T-helper 1 cell (primary cell): ENCODE measurements at places on chromosomes 13 and 19.

- no peak for DNase-seq
Observed at GRCh38 chr13:91698308-91698707, 299.9 kb downstream of the GPC5 start.

- DNase-seq = no peak
Observed at GRCh38 chr19:3163230-3163886, 15.2 kb upstream of the S1PR4 start.

- no peak for DNase-seq
Observed at GRCh38 chr19:15479391-15480345, at the start of gene PGLYRP2. TSS of gene PGLYRP2 (minus strand) at chr19:15479501. CDS start at chr19:15479371, 130 bp downstream.

DNA sequence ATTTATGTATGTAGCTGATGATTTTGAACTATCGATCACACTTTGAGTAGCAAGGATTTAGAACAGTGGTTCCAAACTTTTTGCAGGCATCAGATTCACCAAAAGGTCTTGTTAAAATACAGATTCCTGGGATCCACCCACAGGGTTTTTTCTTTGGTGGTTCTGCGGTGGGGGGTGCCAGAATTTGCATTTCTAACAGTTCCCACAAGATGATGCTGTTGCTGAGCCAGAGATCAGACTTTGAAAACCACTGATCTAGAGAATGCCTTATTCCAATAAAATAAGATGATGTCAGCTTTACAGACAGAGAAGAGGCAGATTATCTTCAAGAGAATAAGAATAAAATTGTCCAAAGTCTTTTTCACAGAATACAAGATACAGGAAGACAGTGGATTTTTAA, 80.9 kb upstream of the SHISA2 start:
- no peak for DNase-seq

GRCh38 chr19:15303105-15303780, 29.1 kb downstream of the BRD4 start:
- no peak for DNase-seq

DNA sequence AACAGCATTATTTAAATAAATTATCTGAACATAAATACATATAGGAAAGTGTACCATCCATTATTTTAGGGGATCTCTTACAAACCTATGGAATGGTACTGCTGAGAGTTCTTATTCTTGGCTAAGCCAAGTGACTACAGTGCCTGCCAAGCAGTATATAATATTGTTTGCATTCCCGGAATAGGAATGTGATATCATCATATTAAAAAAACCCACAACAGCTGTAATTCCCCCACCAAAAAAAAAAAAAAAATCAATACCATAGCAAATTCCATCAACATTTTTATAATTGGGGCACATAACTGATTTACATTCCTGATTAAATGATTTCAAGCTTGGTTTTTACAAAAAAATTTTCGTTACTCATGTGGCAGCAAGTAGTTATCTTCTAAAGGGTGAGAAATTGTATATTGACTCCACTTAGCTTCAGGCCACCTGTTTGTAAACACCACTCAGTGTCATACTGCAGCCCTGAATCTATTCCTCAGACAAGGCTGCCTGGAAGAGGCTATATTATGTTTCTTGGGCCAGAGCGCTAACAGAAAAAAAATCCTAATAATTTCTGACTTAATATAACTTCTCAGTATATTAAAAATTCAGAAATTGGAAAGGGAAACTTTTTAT, 278.1 kb downstream of the DNAJC15 start:
- no peak for DNase-seq

DNA sequence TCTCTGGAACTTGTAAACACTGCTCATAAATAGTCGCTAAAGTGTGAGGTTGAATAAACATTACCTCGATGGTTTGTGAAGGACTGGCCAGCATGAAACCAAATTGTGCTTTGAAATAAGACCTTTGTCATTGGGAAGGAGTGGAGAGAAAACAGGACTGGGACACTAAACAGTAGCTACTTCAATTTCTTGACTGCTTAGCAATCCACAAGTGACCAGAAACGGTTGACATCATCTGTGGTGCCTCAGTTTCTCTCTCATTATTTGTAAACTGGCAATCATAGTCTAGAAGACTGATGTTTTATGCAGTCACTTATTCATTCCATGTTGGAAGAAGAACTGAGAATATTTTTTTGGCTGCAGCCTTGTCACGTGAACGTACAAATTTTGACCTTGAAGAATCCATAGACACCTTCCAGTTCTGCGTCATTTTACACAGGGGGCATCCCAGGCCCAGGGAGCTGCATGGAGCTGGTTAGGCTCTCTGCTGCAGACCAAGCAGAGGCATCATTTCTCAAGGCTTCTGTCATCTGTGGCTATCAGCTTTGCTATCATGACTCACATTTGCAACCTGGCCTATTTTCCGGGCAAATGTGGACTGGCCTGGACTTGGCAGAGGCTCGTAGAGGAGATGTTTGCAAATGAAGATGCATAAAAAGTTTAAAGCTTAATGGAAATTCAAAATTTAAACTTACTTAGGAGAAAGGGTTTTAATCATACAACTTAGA, 391.8 kb downstream of the FGF9 start:
- no peak for DNase-seq

- DNase-seq = peak; percentile 98
Observed at GRCh38 chr19:13986348-13986904, 19.7 kb downstream of the RFX1 start.

DNA sequence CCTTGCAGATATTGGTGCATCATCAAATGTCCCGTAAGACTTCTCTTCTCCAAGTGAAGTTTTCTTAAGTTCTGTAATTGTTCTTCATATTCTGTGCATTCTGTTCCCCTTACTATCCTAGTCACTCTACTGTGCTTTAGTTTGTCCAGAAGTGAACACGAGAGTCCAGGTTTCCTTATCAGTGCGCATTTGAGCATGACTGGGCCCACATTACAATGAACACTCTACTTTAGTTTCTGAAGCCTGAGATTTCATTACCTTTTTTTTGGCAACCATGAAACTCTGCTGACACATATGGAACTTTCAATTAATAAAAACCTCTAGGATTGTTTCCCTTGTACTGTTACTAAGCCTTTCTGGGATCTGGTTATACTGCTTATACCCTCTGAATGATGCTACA, 270.0 kb downstream of the KCNRG start:
- DNase-seq = no peak

GRCh38 chr13:81442904-81443303, 1102.0 kb upstream of the SPRY2 start:
- DNase-seq = no peak

GRCh38 chr13:110275931-110276552, 30.9 kb downstream of the COL4A1 start:
- DNase-seq = no peak

- DNase-seq = peak; percentile 2
Observed at GRCh38 chr13:34246511-34246910, 428.6 kb downstream of the RFC3 start.

DNA sequence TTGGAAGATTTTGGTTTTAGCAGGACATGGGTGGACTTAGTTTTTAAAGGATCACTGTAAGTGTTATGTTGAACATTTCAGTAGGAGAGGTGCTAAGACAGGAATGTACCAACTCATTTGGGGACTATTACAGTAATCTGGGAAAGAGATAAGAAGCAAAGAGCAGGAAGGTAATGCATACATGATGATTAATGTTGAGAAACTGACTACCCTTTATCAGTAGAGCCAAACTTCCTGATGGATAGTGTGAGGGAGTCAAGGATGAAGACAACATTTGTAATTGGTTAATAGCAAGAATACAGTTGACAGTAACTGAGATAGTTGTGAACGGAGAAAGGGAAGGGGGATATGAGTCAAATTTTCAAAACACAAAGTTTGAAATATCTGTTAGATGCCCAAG, 421.9 kb upstream of the PRR20A start:
- no peak for DNase-seq

DNA sequence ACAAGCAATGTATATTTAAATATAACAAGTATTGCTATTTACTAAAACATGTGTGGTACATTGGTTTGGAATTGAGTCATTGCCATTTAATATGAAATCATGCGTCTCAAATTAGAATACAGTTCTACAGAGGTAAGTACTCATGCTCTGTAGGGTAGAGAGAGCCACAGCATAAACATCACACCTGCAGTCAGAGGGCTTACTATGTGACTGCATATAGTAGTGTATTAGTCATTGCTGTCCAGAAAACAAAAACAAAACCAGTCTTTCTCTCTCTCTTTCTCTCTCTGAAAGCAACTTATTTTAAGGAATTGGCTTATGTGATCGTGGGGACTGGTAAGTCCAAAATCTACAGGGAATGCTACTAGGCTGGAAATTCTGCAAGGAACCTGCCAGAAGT, 370.3 kb downstream of the GPC5 start:
- no peak for DNase-seq

DNA sequence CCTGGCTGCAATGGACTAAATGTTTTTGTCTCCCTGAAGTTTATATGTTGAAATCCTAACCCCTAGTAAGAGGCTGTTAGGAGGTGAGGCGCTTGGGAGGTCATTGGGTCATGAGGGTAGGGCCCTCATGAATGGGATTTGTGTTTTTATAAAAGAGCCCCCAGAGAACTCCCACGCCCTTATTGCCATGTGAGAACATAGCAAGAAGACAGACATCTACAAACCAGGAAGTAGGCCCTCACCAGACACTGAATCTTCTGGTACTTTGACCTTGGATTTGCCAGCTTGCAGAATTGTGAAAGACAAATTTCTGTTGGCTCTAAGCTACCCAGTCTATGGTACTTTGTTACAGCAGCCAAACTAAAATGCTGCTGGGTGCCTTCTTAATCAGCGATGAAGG, 96.1 kb upstream of the SPATA13 start:
- no peak for DNase-seq

GRCh38 chr13:44934724-44935123, 54.5 kb downstream of the NUFIP1 start:
- no peak for DNase-seq

DNA sequence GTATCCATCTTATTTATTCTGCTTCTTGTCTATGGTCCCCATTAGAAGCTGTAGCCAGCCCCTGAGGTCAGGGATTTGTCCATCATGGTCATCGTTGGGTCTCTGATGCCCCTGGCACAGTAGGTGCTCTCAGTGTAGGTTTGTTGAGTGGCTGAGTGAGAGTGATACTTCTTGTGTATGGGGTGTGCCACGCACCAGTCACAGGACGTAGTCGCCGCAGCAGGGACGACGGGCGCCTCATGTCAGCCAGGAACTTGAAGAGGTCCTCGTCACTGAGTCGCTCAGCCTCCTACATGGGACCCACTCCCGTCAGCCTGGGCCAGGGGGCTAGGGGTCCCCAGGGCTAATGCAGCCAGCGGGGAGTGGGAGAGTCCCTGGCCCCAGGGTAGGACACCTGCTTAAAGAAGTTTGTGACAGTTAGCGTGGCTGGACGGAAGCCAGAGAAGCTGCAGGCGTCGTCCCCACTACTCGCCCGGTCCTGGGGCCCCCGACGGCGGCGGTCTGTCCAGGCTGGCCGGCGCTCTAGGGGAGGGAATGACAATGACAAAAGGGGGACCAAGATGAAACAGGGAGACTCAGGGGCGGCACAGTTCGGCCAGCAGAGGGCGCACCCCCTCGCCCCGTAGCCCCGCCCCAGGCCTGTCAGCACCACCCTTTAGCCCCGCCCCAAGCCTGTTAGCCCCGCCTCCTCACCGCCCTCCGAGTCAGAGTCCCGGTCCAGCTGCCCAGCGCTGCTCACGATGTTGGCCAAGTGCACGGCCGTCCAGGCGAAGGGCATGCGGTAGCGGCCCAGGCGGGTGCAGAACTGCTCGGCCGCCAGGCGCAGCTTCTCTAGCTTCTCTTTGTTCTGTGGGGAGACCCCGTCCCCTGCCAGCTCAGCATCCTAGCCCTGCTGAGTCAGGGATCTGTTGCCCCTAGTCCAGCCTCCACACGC, 3.7 kb downstream of the ANGPTL8 start:
- DNase-seq = peak; percentile 64

DNA sequence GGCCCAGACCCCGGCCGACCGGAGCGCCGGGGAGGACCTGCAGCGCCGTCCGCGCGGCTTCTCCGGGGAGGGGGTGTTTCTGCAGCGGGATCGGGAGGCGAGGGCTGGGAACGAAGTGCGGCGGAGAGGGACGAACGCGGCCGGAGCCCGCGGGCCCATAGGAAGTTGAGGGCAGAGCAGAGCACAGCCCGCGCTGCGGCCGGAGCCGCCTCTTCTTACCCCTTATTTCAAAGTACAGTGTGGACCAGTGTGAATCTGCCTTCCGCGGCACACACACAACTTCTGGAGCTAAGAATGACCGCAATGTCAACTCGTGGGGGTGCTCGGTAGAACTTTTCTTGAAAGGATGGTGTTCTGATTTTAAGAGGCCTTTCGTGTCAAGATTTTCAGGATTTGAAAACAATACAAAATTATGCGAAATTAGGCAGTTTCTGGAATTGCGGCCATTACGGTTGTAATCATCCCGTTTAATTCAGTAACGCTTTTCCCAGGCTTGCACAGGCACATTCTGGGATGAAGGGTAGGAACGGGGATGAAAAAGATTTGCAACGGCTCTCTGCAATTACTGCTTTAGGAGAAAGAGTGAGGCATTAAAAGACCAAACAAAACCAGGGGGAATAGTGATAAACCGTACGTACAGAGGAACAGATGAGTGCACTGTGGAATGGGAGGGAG, 821 bp downstream of the TDRD3 start:
- peak; percentile 58 for DNase-seq

DNA sequence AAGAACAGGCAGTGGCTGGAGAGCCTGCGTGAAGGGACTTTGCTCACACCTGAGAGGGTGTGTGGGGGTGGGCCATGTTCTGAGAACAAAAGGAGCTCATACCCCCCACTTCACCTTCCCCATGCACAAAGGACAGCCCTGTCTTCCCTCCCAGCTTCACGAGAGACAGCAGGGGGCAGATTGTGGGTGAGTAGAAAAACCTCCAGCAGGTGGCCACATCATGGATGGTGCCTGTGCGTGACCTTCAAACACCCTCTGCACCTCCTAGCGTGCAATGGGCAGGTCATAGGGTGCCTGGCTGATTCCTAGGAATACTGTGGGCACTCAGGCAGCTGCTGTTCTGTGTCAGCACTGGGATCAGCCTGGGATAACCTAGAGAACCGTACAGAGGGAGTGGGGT, 36.3 kb upstream of the PSG9 start:
- no peak for DNase-seq

- DNase-seq = peak; percentile 50
Observed at GRCh38 chr19:5130371-5131030, 161.6 kb downstream of the KDM4B start.

DNA sequence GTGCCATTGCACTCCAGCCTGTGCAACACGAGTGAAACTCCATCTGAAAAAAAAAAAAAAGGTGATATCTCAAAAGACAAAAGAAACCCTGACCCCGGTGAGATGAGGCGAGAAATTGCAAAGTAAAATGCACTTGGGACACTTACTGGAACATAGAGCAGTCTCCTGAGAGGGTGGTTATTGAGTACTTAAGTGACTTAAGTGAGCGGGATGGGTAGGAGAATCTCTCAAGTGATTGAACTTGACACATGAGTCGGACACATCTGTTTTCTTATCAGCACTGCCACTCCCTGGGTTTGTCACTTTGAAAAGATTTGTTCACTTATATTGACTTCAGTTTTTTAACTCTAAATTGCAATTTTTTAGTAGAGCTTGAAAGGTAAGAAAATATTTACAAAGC, 2.8 kb downstream of the ZNF429 start:
- no peak for DNase-seq
